ENCODE measurements at places on chromosomes 16 and 17. TPM values are rescaled to one million over a fixed set of nuclear protein-coding genes. Genes with fewer than 3 reads are reported as not detected.
A peak's percentile ranks its signal among the peaks of the same experiment; 100 is the strongest.

The CDK5R1 gene
- 20.6 TPM for total RNA-seq

The RASD1 gene
- 0.87 TPM for total RNA-seq

DNA sequence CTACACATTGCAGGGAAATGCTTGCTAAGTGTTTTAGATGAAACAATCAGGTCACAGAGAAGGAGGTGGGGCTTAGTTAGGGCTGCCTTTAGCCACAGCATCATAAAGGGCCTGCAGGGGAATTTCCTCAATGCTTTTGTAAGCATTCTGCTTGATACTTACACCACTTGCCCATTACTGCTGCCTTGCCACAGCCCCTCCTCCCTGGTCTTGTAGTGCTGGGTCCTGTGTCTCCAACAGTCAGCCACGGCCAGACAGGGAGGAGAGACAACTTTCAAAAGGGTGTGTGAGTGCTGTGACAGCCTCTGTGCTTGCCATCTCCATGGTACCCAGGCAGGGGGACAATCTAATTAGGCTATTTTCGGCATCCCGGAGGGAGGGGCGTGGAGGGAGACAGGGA, 111.2 kb downstream of the SHISA9 start:
- no peaks in the 10 kb centered on the region for H3K27me3 ChIP-seq
- no peak overlapping the region for H3K4me3 ChIP-seq
- H3K36me3 ChIP-seq, result no peaks in the 10 kb centered on the region
- no peak overlapping the region for H3K27ac ChIP-seq
- no peaks in the 10 kb centered on the region for H3K4me1 ChIP-seq
- DNase-seq, result no peak

DNA sequence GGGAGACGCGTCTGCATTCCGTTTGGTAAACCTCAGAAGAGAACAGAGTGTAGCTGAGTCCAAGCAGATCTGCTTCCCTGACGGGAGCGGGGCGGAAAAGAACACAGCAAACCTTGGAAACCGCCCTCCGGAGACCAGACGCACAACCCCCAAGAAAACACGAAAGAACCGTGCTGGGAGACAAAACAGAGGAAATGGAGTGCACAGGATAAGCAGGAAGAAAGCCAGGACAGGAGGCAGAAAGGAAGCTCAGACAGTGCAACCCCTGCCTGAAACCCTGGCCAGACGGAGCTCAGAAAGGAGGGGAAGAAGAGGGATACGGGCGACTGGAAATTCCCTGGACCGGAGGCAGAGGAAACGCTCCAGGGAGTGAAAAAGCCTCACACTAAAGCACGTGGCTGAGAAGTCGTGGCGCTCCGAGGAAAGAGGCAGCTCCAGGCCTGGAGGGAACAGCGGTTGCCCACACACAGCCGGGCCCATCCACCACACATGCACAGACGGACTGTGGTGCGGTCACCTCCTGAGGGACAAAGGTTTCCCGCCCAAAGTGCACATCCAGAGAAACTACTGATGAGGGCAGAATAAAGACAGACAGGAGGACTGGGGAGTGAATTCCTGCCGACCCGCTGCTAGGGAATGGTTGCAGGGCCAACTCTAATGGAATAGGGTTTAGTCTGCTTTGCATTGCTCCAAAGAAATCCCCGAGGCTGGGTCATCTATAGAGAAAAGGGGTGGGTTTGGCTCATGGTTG, 10.2 kb downstream of the DPEP1 start:
- no peak for DNase-seq
- no peaks in the 10 kb centered on the region for H3K27me3 ChIP-seq
- H3K27ac ChIP-seq, result no peak overlapping the region
- H3K36me3 ChIP-seq, result no peaks in the 10 kb centered on the region

- H3K27me3 ChIP-seq, result no peaks in the 10 kb centered on the region
- peak; percentile 20 for DNase-seq
- no peaks in the 10 kb centered on the region for H3K4me1 ChIP-seq
- no peak overlapping the region for H3K27ac ChIP-seq
- no peak overlapping the region for H3K4me3 ChIP-seq
Observed at GRCh38 chr17:74601944-74602572, 10.0 kb upstream of the CD300LD start.

- no peak overlapping the region for H3K27ac ChIP-seq
- DNase-seq, result no peak
- no peaks in the 10 kb centered on the region for H3K27me3 ChIP-seq
- H3K4me1 ChIP-seq, result no peaks in the 10 kb centered on the region
- H3K36me3 ChIP-seq, result no peaks in the 10 kb centered on the region
- H3K4me3 ChIP-seq, result no peak overlapping the region
Observed at GRCh38 chr16:77459534-77460254, 24.9 kb upstream of the ADAMTS18 start.

DNA sequence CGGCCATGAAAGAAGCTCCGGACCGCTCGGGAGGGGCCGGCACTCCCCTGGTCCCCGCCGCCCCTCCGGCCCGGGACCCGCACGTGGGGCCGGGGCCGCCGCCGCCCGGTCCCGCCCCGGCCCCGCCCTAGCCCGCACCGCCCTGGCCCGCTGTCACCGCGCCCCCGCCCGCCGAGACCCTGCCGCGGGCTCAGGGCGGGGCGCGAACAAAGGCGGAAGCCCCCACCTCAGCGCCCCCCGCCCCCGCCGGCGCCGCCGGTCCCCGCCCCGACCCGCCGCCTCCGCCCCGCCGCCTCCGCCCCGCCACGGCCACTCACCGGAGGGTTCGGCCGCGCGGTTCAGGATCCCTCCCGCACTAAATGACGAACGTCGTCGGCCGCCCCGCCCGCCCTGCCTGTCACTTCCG, at the start of gene ARHGDIA:
Gene ARHGDIA, minus strand, starts transcription at position 357 of the 406 bp plus-strand sequence. CDS start 1,407 bp downstream, outside the sequence.
- peaks cover 26% of the 10 kb centered on the region for H3K36me3 ChIP-seq
- DNase-seq, result no peak
- H3K27me3 ChIP-seq, result no peaks in the 10 kb centered on the region
- peak within 1 kb of the TSS; percentile 95 for H3K27ac ChIP-seq
- H3K4me1 ChIP-seq, result peaks cover 55% of the 10 kb centered on the region

DNA sequence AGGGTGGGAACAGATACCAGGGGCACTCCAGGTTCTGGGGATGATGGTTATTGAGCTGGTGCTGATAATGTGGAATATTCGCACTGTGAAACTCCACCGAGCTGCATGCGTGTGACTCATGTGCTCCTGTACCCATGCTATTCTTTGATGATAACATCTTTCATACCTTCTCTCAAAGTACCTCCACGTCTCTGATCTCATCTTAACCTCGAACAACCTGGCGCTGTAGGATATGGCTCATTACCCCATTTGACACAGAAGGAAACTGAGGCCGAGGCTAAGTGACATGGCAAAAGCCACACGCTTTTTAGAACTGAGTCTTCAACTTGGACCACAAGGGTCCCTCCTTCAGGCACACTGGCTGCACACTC, 30.2 kb upstream of the MRPS23 start:
- peaks cover 3% of the 10 kb centered on the region for H3K27me3 ChIP-seq
- DNase-seq, result no peak
- H3K4me3 ChIP-seq, result no peak overlapping the region
- H3K4me1 ChIP-seq, result peaks cover 8% of the 10 kb centered on the region
- no peak overlapping the region for H3K27ac ChIP-seq

Measured in CD4-positive, alpha-beta memory T cell (primary cell).